ENCODE measurements at places on chromosomes 12 and 14.

DNA sequence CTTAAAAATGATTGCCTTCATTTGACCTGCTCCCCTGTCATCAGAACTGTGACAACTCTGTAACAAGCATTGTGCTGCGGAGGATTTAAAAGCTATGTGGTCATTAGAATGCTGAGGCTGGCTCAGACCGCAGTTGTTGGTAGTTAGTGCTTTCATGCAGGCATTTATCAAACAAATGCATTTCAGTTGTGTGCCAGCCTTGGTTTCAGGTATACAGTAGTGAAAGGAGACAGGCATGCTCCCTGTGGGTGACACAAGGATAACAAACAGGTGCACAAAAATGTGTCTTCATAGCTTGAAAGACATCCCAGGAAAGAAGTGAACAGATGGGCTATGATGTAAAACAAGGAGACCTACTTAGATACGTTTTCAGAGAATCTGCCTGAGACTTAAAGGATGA, 60.6 kb downstream of the MARK3 start:
- DNase-seq = no peak

DNA sequence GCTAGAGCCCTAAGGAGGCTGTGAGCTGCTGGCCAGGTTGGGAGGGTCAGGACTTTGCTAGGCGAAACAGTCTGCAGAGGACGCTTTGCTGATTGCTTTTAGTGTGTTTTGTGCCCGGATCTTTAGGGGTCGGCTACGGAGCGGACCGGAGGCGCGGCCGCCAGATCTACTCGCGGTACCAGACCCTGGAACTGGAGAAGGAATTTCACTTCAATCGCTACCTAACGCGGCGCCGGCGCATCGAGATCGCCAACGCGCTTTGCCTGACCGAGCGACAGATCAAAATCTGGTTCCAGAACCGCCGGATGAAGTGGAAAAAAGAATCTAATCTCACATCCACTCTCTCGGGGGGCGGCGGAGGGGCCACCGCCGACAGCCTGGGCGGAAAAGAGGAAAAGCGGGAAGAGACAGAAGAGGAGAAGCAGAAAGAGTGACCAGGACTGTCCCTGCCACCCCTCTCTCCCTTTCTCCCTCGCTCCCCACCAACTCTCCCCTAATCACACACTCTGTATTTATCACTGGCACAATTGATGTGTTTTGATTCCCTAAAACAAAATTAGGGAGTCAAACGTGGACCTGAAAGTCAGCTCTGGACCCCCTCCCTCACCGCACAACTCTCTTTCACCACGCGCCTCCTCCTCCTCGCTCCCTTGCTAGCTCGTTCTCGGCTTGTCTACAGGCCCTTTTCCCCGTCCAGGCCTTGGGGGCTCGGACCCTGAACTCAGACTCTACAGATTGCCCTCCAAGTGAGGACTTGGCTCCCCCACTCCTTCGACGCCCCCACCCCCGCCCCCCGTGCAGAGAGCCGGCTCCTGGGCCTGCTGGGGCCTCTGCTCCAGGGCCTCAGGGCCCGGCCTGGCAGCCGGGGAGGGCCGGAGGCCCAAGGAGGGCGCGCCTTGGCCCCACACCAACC, 1.5 kb downstream of the HOXC6 start:
- no peak for DNase-seq

DNA sequence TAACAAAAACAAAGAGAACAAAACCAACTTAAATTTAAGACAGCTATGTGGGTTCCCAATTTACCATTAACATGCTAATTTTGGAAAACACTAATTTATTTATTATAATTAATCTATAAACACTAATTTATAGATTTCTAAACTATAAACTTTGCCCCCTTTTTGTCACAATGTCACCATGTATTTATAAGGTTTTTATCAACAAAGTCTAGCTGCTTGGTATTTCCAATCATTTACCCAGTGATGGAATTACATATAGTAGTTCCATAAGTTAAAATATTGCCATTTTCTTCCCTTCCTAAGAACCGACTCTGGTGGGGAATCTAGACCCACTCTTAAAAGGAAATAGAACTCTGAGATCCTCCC, 140.7 kb downstream of the PPM1H start:
- no peak for DNase-seq

DNA sequence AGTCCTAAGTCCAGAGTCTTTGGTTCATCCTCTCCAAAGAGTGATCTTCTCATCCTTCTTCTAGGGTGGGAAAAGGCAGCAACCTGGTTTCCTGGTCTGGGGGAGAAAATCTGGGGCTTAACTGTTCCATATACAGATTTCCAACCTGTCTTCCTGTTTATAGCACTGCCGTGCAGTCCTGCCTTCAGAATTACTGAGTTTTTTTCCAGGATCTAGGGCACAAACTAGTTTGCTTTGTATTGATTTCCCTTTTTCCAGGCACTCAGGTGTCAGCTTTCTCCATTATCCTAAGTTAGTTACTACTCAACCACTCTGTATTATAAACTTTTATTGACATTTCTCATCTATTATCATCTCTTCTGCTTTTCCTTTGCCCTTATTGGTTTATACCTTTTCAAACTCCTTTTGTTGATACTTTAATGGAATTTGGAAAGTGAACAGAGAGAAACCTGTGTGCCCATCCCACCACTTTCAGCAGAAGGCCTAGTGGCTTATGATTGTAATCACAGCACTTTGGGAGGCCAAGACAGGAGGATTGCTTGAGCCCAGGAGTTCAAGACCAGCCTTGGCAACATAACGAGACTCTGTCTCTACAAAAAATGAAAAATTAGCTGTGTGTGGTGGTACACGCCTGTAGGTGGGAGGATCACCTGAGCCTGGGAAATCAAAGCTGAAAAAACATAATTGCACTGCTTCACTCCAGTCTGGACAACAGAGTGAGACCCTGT, 4.1 kb upstream of the LYZ start:
- no peak for DNase-seq

DNA sequence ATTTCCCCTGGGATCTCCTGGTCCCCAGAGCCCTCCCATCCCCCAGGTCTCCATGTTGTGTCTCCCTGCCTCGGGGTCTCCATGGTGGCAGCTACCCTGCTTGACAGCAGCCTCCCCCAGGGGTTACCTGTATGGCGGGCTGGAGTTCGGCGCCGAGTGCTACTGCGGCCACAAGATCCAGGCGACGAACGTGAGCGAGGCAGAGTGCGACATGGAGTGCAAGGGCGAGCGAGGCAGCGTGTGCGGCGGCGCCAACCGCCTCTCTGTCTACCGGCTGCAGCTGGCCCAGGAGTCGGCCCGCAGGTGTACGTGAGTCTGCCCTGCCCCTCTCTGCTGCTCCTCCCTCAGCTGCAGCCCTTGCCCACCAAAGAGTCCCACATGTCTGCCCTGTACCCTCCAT, 80.9 kb downstream of the WSCD2 start:
- DNase-seq = no peak

DNA sequence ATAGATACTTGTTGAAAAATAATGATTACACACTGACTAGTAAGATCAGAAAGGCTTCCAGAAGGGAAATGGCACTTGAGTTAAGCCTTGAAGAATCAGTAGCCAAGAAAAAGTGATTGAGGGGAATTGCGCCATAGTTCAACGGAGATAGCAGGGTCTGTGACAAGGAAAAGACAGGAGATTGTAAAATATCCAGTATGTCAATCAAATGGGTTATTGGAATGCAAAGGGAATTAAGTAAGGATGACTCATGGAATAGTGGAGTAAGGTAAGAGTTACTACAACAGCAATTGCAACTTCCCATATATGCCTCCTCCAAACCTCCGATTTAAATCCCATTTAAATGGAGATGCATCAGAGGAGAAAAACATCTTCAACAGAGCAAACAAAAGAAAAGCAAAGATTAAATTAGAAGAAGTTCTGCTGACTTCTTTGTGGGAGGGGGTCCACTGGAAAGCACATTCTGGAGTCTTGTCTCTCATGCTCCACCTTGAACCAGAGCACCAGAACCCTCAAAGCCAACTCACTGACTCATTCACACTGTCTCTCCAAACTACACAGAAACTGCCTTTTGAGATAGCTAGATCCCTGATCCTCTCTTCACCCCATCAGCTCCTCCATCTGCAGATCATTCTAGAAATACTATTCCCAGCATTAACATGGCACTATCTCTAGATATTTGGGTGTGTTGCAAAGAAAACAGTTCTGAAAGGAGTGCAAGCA, 138.2 kb downstream of the NUAK1 start:
- no peak for DNase-seq

DNA sequence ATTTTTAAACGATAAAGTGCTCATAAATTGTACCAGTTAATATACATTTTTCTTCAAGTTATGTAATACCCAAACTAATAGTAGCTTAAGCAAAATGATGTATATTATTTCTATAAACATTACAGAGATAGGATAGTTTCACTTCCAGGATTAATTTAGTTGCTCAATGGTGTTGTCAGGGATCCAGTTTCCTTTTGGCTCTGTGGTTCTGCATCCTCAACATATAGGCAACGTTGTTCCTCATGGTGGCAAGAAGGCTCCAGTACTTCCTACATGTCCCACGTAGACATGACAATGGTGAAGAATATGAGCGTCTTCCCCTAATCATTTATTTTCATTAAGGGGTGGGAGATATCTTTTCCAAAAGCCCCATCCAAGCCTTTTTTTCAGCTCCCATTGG, 60.7 kb upstream of the DCD start:
- DNase-seq = no peak
